CD4-positive, alpha-beta T cell treated with Interleukin-15 for 1 hour (primary cell): ENCODE measurements at places on chromosomes 1 and 21.

DNA sequence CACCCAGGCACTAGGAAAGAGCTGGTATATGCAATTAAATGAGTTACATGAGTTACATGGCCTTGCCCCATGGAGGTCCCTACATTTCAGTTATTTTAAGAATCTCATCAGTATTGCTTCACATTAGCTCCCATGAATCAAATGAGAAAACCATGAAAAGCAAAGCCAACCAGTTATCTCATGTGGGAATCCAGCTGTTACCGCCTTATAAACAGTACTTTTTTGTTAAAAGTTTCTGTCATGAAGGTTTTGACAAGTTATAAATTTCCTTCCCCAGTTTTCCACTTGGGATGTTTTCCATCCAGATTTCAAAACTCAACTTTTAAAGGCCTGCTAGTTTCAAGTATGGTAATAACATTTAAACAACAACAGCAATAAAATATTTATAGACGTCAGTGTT is 544.8 kb downstream of the NUF2 start:
- DNase-seq = no peak

DNA sequence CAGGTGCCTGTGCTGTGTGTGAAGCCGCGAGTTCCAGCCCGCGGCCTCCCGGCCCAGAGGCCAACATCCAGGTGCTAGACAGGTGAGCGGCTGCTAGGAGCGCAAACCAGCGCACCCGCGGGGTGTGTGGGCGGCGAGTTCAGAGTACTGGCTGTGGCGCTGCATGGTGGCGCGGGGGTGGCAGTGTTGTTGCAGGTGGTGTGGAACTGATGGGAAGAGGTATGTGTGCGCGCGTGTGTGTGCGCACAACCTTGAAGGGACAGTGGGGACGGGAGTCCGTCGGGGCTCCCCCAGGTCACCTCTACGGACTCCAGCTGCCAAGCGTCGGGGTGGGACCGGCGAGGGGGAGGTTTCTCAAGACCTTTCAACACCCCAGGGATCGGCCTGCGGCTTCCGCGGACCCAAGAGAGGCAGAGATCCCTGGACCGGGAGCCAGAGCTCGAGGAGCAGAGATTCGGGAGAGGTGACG is 433 bp upstream of the DMBX1 start:
- DNase-seq = no peak

GRCh38 chr1:241848686-241849344 is 811 bp downstream of the EXO1 start:
- DNase-seq = no peak

DNA sequence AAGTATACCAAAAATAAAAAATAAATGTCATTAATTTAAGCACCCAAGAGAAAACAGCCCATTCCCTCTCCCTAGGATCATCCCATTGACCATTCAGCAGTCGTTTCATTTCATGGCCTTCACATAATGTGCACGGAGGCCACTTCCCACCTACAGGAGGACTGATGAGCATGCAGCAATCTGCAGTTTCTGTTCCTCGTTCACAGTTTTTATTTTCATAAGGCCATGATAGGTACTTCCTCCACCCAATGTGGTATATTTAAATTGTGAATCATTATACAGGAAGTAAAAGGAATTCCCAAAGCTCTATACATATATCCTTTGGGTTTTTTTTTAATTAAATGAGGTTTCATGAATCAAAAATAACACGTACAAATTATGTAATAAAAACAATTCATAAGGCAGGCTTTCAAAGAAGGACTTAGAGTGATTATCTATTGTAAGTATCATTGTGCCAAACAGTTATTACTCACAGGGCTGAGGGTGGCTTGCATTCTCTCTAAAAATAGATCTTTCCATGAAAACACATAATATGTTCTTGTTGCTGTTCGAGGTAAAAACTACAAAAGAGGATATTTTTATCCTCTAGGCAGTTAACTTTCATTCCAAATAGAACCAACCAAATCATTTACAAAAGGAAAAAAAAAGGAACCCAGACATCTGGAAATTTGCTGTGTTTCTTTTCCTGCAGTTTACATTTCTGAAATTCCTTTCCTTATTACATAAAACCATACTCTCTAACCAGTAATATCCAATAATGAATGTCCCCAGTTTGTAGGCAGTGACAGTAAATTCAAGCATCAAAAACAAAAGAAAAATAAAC is 27.5 kb upstream of the SLC44A3 start:
- DNase-seq = peak; percentile 43

- no peak for DNase-seq
Measured at GRCh38 chr1:85343612-85344255, 67.3 kb upstream of the BCL10 start.

DNA sequence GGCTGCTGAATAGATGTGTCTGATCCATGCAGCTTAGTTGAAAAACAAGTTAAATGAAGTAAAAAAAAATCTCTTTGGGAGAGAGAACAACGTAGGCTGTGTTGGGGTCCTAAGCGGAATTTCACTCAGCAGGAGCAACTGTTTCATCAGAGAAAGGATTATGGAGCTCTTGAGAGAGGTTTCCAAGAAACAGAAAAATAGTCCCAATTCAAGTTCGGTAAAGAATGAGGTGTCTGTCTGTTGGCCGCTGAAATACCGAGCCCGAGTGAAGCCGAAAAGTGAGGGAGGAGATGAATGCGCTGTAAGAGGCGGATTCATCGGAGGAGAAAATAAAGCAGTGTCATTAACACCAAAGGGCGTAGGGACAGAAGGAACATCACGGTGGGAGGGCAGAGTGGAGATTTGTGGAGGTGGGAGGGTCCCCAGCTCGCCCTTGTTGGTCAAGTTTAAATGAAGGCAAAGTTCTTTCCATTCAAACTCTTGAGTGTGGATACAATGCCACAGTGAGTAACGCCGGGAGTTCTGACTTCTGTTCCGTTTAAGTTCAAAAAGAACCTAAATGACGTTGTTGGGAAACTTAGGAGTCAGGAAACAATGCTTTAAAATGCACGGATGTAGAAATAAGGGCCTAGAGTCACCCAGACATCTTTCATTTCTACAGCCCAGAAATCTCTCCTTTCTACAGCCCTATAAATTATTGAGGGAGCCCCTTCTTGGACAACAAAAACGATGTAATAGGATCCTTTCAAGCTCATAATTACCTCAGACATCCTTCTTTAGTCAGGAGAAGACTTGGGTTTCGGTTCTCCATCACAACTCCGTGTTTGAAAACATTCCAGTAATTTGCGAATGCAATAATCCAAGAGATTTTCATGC is 15.6 kb upstream of the SLC45A1 start:
- no peak for DNase-seq

GRCh38 chr1:21058035-21058793 is 118.5 kb downstream of the EIF4G3 start:
- no peak for DNase-seq

DNA sequence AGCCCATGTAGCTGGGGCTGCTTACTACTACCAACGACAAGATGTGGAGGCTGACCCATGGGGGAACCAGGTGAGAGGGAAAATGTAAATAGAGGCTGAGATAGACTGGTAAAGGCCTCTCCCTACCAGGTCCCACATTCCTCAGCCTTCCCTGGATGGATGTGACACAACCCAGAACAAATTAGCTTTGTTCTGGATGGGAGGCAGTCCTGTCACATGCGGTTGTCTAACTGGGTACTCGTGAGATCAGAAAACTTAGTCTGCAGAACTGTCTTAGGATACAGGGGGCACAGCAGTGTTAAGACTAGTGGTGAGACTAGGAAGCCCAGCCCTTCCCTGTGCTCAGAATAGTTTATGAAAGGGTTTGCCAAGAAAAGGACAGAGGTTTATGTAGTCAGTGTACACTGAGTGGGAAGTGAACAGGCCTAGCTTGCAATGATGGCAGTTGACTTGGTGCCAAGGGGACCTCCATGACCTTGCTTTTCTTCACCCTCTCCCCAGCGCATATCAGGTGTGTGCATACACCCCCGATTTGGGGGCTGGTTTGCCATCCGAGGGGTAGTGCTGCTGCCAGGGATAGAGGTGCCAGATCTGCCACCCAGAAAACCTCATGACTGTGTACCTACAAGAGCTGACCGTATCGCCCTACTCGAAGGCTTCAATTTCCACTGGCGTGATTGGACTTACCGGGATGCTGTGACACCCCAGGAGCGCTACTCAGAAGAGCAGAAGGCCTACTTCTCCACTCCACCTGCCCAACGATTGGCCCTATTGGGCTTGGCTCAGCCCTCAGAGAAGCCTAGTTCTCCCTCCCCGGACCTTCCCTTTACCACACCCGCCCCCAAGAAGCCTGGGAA is 8.4 kb downstream of the MMACHC start:
- DNase-seq = no peak

- no peak for DNase-seq
Measured at GRCh38 chr1:53956308-53957168, 10.4 kb downstream of the LRRC42 start.

DNA sequence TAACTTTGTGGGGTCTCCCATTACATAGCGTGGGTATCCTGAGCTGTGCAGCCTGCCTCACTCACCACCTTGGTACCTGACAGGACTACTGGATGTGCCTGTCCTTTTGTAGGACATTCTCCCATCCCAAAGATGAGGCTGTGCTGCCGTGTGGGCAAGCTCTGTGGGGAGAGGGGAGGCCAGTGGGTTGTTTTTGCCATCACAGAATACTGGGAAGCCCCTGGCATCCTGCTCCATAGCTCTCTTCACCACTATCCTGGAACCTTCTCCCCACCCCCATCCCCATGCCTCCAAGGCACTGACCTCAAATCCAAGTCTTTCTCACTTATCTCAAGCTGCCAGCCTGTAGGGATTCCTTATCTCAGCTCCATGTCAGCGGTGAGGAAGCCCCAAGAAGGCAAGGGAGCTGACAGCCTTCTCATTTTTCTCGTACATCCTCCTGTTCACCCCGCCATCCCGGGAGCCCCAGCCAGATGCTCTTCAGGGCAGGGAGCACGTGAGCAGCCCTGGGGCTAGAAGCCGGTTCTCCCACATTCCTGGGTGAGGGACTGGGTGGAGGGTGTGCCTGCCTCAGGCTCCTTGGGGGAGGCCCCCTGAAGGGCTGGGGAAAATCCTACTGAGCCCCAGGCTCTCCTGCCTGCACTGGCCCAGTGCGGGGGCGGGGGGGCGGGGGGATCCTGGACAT is 2.4 kb upstream of the ELF3 start:
- no peak for DNase-seq

- peak; percentile 75 for DNase-seq
Measured at GRCh38 chr1:2044510-2045319, 5.5 kb upstream of the PRKCZ start.

- DNase-seq = peak; percentile 7
Measured at GRCh38 chr1:53557830-53558738, 98.9 kb downstream of the DMRTB1 start.

- no peak for DNase-seq
Measured at GRCh38 chr1:182977480-182977879, 24.5 kb upstream of the SHCBP1L start.

DNA sequence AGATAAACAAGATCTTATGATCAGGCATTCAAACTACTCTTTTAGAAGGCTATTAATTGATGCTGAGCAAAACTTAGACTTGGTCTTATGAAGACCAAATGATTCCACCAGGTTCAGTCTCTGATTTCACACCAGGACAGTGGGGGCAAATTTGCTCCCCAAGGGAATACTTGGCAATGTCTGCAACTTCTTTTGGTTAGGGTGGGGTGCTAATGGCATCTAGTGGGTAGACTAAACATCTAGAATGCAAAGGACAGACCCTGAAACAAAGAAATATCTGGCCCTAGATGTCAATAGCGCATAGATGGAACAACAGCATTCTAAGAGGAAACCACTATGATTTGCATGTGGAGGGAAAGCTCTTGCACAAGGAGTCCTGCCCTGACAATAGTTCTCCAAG is 30.6 kb downstream of the DPT start:
- DNase-seq = no peak

- DNase-seq = no peak
Measured at GRCh38 chr21:17929510-17929909, 110.4 kb upstream of the C21orf91 start.

GRCh38 chr1:101251504-101251903 is 14.7 kb downstream of the S1PR1 start:
- DNase-seq = no peak

DNA sequence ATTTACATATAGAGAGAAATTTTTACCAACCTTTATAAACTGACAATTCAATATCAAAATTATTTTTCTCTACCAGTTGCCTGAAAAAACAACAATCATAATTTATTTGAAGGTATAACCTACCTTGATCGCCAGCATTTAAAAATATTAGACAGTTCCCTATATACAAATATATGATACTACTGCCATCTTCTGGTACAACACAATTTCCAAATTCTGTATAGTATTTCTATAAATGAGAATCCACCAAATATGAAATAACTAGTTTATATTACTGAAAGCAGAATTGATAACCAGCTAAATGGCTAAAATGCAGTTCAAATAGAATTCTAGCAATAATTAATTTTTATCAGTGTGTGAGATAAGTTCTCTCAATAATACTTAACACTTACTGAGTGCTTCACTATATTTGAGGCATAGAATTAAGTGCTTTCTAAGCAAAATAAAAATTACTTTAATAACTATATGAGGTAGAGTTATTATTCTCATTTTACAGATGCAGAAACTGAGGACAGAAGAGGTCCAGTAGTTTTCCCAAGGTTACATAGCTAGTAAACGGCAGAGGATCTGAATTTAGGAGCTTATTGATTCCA is 75.6 kb downstream of the PIGK start:
- no peak for DNase-seq
